ENCODE measurements at places on chromosomes 6 and 20.

GRCh38 chr6:90151576-90152422, 144.8 kb downstream of the BACH2 start:
- DNase-seq, result no peak

GRCh38 chr6:42177514-42178364, 4.6 kb downstream of the GUCA1A start:
- DNase-seq, result no peak

DNA sequence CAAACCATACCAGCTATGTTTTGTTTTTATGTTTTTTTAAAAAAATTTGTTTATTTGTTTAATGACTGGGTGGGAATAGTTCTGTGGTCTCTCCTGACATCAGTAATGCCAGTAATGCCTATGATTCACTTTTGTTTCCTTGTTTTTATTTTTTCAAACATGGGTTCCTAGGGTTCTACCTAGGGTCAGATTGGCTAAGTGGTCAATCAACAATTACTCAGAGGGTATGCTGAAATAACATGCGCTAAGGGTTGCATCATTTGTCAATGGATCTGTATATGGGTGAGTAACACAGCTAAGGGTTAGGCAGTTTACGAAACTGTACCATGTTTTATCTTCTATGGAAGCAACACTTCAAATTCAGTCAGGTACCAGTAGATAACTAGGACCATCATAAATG, 583.8 kb upstream of the GJE1 start:
- peak; percentile 86 for DNase-seq

- DNase-seq, result no peak
Observed at GRCh38 chr6:134846031-134846430, 103.9 kb downstream of the ALDH8A1 start.

GRCh38 chr20:24124951-24125650, 136.5 kb upstream of the GGTLC1 start:
- no peak for DNase-seq

GRCh38 chr6:154534531-154534930, 24.0 kb upstream of the CNKSR3 start:
- DNase-seq, result no peak

GRCh38 chr20:41155261-41155660, 17.9 kb downstream of the PLCG1 start:
- peak; percentile 61 for DNase-seq

GRCh38 chr6:67630146-67630545, 1004.9 kb upstream of the ADGRB3 start:
- peak; percentile 97 for DNase-seq

DNA sequence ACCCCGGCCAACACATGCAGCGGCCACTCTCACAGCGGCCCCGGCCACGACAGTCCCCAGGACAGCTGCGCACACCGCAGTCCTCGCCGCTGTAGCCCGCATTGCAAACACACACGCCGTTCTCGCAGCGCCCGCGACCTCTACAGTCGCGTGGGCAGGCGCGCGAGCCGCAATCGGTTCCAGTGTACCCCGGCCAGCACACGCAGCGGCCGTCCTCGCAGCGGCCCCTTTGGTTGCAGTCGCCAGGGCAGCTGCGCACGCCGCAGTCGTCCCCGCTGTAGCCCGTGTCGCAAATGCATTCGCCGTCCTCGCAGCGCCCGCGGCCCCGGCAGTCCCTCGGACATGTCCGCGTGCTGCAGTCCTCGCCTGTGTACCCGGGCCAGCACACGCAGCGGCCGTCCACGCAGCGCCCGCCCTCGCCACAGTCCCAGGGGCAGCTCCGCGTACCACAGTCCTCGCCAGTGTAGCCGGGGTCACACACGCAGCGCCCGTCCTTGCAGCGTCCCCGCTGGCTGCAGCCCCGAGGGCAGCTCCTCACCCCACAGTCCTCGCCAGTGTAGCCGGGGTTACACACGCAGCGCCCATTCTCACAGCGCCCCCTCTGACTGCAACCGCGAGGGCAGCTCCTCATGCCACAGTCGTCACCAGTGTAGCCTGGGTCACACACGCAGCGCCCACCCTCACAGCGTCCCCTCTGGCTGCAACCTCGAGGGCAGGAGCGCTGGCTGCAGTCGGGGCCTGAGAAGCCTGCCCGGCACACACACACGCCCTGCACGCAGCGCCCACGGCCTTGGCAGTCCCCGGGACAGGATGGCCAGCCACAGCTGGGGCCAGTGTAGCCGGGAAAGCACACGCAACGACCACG, 12.5 kb downstream of the TNXB start:
- no peak for DNase-seq

DNA sequence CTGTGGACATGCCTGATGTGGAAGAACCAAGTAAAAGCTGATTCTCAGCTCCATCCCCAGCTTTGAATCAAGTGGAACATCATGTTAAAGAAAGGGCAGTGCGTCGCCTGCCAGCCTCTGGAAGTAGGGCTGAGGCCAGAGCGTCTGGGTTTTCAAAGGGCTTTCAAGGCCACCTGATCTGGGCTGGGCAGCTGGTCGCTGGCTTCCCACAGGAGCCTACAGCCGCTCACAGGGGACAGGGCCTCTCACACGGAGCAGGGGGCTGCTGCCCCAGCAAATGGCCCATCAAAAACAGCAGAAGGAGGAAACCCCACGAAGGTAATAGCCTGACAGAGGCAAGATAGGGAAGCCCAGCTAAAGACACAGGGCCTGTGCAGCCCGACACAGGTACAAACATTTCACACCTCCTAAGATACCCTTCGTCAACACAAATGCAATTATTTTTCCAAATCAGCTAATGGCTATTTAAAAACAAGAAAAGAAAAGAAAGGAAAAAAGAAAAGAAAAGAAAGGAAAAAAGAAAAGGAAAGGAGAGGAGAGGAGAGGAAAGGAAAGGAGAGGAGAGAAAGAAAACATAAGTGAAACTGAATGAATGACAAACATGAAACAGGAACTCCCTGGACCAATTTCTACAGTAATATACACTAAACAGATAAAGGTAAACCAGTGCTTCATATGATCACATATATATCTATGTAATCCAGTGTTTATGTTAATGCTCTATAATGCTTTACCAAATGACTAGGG, 24.8 kb downstream of the RRBP1 start:
- DNase-seq, result no peak

GRCh38 chr20:63305393-63305792, 12.4 kb downstream of the COL20A1 start:
- no peak for DNase-seq

GRCh38 chr6:46556053-46556452, 64.8 kb upstream of the RCAN2 start:
- no peak for DNase-seq

DNA sequence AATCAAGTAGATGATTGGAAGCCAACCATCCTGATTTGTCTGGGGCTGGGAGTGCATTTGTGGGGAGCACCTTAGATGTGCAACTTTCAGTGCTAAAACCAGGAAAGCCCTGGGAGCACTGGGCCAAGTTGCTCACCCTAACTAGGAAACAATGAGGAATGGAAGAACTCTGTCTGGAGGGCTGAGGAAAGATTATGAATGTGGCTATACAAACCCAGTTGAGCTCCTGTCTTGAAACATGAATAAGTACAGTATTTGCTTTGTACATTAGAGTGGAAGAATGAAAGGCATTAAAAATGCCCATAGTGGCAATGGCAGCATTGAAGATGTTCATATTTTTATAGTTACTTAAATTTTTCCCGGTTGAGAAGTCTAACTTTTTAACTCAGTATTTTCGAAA, 121.1 kb downstream of the HDGFL1 start:
- no peak for DNase-seq

DNA sequence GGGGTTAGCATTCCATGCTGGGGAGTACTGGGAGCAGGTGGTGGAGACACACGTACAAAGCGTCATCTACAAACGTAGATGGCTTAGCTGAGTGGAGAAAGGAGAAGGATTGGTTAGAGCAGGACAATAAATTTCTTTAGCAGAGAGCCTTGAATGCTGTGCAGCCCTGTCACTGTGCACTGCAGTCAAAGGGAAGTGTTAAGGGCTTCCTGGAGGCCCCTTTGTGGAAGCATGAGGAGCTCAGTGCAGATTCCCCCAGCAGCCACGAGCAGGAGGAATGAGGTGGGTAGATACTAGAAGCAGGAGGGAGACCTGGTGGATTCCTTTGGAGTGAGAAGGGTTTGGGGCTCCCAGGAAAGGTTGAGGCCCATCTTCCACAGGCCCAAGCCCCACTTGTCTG, 6.1 kb upstream of the TREML4 start:
- DNase-seq, result no peak

GRCh38 chr6:135759831-135760230, 91.7 kb upstream of the PDE7B start:
- peak; percentile 16 for DNase-seq

- peak; percentile 61 for DNase-seq
Observed at GRCh38 chr6:101779051-101779844, 385.7 kb downstream of the GRIK2 start.

DNA sequence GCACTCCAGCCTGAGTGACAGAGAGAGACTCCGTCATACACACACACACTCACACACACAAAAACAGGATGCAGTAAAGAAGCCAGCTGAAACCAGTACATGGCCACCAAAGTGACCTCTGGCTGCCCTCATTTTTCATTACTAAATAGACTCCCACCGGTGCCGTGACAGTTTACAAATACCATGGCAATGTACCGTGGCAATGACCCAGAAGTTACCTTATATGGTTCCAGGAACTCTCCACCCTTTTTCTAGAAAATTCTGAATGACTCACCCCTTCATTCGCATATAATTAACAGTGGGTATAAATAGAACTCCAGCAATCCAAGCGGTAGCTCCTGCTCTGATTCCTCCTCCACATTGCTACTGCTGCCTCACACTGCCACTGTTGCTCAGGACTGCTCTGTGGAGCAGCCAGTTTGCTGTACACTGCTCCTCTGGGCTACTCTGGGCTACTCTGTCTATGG, 57.7 kb downstream of the SNX5 start:
- peak; percentile 88 for DNase-seq

GRCh38 chr6:167481307-167481926, 156.5 kb downstream of the TTLL2 start:
- no peak for DNase-seq

- DNase-seq, result no peak
Observed at GRCh38 chr6:34536959-34537848, 18.9 kb downstream of the SPDEF start.

Data from iris pigment epithelial cell (primary cell).